Activated T-helper 1 cell treated with anti-CD3 and anti-CD28 coated beads, Interleukin-12 subunit alpha, Interleukin-12 subunit beta, Interleukin-2, Interleukin-4 antibody, amounts not matched to agents 30 ng/mL and 10 ng/mL and 1 ng/mL, durations not matched to agents 14 hours and 24 hours and 36 hours (primary cell): ENCODE measurements at places on chromosomes 5 and 9. TPM values are rescaled to one million over a fixed set of nuclear protein-coding genes. Genes with fewer than 3 reads are reported as not detected.

COL23A1 gene
- total RNA-seq = not detected in 2 replicates

DDX4 gene
- total RNA-seq = 0.12 TPM in 1 of 2 replicates, not detected in the other

HACD4 gene
- total RNA-seq = 2.7 and 3.0 TPM in 2 replicates

- no peak for DNase-seq
Measured at GRCh38 chr5:172541099-172541772, 86.9 kb upstream of the SH3PXD2B start.

DNA sequence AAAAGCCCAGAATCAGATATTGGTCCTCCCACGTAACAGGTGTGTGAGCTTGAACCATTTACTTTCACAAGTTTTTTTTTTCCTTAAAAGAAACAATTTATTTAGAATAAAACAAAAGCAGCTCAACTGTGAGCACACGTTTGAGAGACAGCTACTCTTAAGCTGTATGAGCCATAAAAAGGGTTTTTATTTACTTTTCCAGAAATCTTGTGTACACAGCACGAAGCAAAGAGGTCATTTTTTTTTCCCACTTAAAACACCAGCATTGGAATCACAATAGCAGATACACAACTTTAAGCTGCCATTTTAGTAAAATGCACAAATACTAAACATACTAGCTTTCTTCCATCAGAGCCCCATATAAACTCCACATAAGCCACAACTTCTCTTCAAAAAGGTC lies 44.6 kb downstream of the JAKMIP2 start:
- DNase-seq = no peak
